ENCODE measurements at places on chromosomes 11 and 22.

GRCh38 chr11:79198203-79198897, 242.5 kb downstream of the TENM4 start:
- no peak for DNase-seq

- no peak for DNase-seq
Measured at GRCh38 chr11:60170566-60170965, 12.3 kb downstream of the MS4A6A start.

- no peak for DNase-seq
Measured at GRCh38 chr11:115446214-115446613, 58.0 kb downstream of the CADM1 start.

DNA sequence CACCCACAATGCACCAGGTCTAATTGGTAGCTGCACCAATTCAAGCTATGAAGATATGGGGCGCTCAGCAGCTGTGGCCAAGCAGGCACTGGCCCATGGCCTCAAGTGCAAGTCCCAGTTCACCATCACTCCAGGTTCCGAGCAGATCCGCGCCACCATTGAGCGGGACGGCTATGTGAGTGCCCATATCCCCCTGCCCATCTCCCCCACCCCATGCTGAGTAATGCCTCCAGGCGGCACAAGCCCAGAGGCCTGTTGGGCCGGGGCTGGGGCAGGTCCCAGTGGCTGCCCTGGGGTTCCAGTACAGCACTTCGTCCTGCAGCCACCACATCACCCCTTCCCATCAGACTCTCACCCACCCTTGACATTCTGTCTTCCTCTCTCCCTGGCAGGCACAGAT, 21.5 kb downstream of the POLR3H start:
- DNase-seq: no peak

DNA sequence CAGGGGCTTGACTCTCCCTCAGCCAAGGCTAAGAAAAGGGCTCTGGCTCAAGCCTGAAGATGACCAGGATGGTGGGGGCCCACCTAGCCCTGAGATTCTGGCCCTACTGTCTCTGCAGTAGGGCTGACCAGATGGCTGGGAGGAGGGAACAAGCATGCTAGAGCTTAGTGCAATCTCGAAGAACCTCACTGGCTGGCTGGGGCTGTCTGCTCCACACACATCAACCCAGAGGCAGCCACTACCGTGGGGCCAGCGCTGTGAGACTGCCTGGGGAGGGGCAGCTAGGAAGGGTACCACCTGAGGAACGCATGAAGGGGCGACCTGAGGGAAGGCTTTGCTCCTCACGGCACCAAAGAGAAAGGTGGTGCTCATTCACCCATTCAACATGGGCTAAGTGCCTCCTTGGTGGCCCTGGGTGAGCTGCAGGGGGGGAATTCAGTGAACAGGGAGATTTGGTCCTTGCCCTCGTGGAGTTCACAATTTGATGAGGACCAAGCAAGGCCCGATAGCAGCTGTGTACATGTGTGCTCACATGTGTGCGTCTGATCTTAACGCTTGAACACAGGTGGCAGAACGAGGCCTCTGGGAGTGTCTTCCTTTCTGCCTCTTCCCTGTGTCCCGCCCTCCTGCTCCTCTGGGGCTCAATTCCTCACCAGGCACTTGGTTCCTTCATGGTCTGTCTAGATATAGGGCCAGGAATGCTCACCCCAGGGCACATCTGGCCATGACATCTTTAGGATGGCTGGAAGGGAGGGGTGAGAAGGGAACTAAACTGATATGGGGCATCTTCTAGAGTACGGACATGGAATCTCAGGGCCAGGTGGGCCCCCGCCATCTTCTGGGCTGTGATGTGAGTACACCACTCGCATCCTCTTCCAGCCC, 102.3 kb upstream of the PITPNB start:
- DNase-seq: no peak

GRCh38 chr11:123137431-123138224, 57.4 kb downstream of the CLMP start:
- DNase-seq: no peak

GRCh38 chr11:110173811-110174644, 80.8 kb downstream of the ZC3H12C start:
- peak; percentile 35 for DNase-seq

GRCh38 chr11:65493367-65494176, 5.3 kb upstream of the MALAT1 start:
- no peak for DNase-seq

DNA sequence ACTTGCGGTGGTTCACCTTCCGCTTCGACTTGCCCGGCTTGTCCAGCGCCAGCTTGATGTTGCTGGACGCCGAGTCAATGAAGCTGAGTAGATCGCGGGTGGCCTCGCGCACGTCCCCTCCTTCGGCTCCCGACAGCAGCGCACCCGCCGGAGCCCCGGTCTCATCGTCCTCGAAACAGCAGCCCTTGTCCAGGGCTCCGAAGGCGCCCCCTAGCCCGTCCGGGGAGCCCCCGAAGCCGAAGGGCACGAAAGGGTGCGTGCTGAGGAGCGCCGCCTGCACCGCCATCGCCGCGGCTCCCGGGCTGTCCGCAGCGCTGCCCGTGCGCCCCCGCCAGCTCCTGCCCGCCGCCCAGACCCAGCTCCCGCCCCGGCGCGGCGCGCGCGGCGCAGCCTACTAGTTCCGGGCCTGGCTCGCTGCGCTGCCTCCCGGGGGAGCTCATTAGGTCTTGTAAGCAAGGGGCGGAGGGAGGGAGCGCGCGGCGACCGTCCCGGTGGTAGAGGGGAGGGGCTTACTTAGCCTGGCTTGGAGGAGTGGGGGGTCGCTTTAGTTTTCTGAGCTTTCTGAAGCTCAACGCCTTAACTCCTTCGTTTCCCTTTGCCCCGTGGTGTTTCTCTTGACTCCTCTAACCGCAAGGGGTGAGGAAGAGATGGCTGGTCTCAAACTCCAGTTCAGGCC, at the start of gene FAM181B:
FAM181B (minus strand) TSS at position 421 of the 676 bp plus-strand sequence; CDS start at position 286, 135 bp downstream.
- DNase-seq: no peak

- DNase-seq: no peak
Measured at GRCh38 chr11:69925366-69926196, 106.4 kb upstream of the FGF3 start.

- no peak for DNase-seq
Measured at GRCh38 chr11:76759092-76759491, 24.1 kb upstream of the TSKU start.

GRCh38 chr11:123176785-123177184, 18.3 kb downstream of the CLMP start:
- DNase-seq: no peak

DNA sequence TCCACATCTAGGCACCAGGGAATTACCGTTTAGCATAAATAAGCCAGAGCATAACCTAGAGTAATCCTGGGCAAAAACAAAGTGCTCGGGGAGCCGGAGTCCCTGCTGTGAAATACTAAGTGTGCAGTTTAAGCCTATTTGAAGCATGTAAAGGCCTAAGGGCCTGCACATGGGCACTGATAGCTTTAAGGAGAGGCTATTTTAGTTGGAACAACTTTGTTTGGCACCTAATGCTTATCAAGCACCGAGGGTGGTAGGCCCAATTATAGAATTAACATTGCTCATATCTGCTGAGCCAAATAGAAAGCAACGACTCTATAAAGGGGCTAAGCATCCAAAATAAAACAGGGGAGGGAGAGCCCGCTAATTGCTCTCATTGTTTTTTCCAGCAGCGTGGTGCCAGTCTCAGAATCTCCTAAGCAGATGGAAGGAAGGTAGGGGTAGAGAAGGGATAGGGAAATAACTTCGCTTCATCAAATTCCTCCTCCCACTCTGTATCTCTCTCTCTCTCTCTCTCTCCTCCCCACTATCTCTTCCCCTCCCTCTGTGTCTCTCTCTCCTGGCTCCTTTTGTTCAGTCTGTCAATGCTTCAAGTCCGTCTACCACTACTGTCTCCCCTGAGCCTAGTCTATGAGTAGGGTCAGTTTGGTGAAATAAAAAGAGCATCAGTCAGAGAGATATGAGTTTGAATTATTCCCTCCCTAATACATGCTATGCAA, 292.8 kb downstream of the NXPE2 start:
- DNase-seq: no peak

GRCh38 chr22:30004101-30004500, 76.2 kb upstream of the HORMAD2 start:
- DNase-seq: no peak

GRCh38 chr11:111384494-111384893, 5.4 kb upstream of the POU2AF1 start:
- DNase-seq: no peak

DNA sequence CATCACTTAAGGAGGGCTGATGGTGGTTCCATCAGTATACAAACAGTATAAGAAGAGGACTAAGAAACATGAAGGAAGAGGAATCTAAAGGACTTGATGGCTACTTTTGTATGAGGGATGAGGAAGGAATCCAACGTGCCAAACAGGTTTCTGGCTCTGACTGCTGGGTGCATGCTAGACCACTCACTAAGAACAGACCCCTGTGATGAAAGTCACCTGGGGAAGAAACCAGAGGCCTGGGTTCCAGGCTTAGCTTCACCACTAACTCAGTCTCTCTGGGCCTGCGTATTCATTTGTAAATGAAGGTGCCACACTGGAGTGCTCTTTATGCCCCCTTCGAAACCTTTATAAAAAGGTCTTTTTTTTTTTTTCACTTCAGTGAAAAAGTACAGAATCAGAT, 55.1 kb downstream of the AAMDC start:
- no peak for DNase-seq

GRCh38 chr22:31271026-31271425, 21.3 kb downstream of the PIK3IP1 start:
- DNase-seq: no peak

DNA sequence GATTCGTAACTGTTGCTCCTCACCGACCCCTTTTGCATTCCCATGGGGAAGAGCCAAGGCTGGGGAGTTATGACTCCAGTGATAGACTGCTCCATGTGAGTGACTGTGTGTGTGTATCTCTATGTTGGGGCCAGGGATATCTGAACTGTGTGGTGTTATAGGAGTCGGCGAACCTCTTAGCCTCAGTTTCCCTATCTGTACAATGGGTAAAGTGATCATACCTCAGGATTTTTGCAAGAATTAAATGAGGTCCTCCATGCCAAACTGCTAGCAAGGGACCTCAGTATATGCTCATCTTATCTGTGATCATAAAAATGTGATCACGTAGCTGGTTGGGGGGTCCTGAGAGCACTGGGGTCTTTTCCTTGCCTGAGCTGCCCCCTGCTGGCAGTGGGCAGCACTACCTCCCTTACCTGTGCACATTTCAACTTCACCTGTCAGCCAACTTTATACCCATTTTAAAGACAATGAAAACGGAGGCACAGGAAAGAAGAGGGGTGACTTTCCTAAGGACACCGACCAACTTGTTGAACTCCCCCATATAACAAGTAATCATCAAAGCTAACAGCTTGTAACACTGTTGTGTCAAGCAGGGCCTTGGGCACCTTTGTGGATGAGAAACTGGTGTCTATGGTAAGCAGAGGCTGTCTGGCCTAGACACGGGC, 1.4 kb upstream of the DPP3 start:
- DNase-seq: no peak

GRCh38 chr11:68311160-68312116, 953 bp upstream of the LRP5 start:
- DNase-seq: no peak

- DNase-seq: no peak
Measured at GRCh38 chr22:43473031-43473430, 61.2 kb downstream of the MPPED1 start.

DNA sequence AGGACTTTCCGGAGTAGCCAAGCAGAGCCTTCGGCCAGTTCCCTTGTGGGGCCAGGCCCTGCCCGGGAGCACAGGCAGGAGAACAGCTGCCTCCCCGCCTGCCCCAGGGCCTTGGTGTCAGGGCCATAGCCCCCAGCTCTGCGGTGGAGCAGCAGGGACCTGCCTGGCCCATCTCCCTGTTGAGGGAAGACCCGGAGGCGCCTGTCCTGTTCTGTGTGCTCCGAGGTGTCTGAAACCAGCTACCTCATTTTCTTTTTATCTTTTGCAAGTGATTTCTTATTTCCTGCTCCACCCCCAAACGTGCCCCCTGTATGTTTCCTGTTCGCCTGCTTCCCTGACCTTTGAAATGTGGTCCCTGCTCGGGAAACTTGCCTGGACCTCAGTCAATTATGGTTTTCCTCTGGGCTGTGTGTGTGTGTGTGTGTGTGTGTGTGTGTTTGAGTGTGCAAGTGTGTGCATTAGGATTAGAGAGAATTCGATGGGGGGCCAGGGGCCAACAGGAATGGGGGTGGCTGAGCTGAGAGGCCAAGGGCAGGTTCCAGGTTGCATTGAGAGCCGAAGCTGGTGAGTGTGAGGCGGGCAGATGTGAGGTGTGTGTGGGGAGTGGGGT, 19.1 kb downstream of the LRP5 start:
- no peak for DNase-seq

GRCh38 chr22:34800260-34800980, 265.5 kb upstream of the ISX start:
- no peak for DNase-seq

DNA sequence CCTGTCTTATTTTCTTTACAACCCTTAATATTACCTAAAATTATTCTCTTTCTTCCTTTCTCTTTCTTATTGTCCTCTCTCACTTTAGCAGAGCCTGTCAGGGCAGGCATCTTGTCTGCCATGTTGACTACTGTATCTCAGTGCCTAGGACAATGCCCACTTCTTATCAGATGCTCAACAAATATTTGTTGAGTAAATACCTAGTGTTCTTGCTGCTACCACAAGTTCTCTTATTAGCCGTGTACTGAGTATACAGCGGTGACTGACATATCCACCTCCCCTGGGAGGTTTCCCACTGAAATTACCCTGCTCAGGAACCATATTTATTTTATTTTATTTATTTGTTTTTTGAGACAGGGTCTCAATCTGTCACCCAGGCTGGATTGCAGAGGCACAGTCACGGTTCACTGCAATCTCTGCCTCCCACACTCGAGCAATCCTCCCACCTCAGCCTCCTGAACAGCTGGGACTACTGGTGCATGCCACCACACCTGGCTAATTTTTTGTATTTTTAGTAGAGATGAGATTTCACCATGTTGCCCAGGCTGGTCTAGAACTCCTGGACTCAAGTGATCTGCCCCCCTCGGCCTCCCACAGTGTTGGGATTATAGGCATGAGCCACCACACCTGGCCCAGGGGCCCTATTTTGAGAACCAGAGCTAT, 6.7 kb downstream of the HPX start:
- DNase-seq: no peak

DNA sequence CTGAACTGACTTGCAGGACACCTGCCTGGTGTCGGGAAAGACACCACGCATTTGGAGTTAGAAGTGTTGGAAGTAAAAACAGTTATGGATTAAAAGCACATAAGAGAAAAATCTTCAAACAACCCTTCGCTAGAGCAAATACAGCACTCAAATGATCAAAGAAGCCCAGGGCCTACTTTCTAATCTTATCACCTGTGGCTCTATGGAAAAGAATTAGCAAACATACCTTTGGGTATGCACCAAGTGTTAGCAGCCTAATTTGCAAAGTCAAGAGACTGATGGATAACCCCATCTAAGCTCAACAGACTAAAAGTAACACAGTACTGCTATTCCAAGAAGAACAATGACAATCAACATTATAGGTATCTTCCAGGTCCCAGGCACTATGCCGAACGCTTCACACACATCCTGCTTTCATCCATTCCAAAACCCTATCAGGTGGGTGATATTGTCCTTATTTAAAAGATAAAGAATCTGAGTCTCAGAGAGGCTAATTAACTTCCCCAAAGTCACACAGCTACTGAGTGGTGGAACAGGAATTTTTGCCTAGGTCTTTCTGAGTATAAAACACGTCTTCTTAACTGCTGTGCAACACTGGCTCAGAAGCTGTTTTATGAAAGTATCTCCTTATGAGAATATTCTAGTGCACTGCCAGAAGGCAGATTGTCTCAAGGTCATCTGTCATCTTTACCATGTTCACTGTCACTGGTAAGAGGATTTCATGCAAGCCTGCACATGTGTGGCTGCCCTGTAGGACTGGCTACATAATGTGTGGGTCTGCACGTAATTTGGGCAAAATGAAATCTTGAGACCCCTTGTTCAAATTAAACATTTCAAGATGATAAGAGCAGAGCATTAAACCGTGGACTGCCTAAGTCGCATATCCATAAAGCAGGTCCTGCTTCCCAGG, 16.4 kb downstream of the SLC1A2 start:
- DNase-seq: no peak
